ENCODE measurements at places on chromosomes 12 and 14.

- DNase-seq: no peak
Observed at GRCh38 chr12:26705851-26706250, 127.1 kb downstream of the ITPR2 start.

DNA sequence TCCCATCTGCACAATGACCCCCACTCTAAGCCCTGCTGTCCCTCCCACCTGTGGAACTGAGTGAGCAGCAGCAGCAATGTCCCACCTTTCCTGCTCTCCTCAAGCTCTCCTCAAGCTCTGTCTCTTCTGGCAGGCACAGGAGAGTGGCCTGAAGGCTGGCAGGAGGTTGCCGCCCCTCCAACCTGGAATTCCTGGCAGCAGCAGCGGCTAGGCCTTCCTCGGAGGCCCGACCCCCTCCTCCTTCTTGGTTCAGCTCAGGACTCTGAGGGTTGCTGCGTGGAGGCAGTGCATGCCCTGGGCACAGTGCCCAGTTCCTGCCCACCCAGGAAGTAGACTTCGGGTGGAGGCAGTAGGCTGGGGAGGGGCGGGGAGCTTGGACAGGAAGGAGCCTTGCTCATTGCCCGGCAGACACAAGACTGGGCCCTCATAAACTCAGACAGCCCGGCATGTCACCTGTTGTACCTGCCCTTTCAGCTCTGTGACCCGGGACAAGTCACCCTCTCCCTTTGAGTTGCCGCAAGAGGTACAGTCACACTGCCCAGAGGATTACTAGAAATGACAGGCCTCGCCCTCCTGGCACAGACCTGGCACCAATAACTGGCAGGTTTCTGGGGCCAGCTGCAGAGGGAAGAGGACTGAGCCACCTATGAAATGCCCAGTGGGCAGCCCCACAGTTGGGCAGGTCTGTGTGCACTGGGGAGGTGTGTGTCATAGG lies 2.1 kb upstream of the SERPINA1 start:
- DNase-seq: no peak

DNA sequence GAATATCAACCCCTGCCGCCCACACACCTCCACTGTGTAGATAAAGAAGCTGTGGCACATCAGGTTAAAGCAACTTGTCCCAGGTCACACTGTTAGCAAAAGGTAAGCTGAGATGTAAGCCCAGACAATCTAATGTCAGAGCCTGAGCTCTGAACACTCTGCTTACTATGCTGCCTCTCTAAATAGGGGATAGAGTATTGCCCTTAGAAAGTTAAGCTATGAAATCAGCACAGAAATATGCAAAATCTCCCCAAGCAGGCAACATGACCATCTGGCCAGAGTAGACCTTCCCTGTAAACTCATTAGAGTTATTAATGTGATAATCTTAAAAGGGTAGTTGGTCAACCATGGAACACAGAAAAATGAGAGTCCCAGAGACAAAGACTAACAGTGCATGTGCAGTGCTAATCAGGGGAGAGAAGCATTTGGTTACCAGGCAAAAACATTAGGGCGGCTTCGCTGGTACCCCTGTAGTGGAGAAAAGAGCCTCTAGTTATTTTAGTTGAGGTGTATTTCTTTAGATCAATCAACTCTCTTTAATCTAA lies 171.0 kb downstream of the BTG1 start:
- no peak for DNase-seq

DNA sequence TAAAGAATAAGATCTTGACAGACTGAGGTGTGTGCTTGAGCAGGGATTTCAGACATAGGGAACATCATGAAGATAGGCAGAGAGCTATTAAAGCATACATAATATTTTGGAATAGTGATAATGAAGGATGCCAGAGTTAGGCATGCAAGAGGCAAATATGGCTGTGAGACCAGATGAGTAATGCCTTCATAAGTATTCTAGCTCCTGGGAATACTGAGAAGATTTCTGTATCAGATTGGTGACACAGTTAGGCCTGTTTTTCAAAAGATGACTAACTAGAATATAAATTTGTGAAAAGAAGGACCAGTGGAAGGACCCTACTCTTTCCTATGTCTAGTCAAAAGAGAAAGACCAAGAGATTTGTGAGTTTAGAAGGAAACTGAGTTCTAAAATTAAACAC lies 108.8 kb downstream of the TXNDC16 start:
- DNase-seq: no peak

- no peak for DNase-seq
Observed at GRCh38 chr12:122117979-122118378, 39.4 kb downstream of the MLXIP start.

DNA sequence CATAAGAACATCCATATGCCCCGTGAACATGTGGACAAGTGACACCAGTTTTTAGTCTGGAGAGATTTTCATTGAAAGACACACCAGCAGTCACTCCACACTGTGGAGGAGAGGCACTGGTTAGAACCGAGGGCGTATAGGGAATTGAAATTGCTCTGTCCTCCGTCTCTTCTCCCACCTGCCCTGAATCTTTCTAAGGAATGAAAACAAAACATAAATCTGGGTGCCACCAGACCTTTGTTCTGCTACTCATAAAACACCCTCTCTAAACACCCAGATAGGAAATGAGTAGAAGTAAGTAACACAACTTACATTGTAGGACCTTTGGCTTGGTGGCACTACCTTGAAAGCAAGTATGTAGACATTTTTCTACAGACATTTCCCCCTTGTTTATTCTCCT lies 37.1 kb upstream of the STON2 start:
- no peak for DNase-seq

GRCh38 chr12:65840793-65841670 lies 16.7 kb downstream of the HMGA2 start:
- DNase-seq: no peak

DNA sequence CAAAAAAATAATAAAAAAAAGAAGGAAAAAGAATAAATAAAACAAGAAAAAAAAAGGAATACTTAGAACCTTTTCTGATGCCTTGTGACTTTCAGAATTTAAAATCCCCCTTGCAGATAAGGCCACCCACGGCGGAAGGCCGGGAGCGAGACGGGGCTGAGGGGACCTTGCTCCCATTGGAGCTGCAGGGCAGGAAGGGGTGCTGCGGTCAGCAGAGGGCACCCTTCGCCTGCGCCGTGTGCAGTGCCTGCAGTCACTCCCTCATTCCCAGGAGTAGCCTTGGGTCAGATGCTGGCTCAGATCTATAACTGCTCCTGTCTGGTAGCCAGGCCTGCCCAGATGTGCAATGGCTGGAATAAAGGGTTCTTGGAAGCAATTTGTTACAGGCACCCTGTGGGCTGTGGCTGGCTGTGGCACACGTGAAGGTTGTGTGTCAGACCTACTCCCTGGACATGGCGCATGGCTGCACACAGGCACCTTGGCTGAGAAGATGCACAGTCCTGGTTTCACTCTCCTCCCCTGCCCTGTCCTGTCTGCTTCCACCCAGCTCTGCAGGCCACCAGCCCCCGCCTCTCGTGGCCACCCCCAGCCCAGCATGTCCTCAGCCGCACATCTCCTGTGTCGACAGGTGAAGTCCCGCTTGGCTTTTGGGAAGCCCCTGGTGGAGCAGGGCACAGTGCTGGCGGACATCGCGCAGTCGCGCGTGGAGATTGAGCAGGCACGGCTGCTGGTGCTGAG lies 13.4 kb upstream of the ALDH2 start:
- no peak for DNase-seq

GRCh38 chr12:8956772-8957171 lies 7.3 kb upstream of the M6PR start:
- no peak for DNase-seq

GRCh38 chr12:102484428-102484958 lies 4.1 kb upstream of the IGF1 start:
- DNase-seq: no peak

- no peak for DNase-seq
Observed at GRCh38 chr14:94423453-94424056, 29.0 kb downstream of the SERPINA11 start.

DNA sequence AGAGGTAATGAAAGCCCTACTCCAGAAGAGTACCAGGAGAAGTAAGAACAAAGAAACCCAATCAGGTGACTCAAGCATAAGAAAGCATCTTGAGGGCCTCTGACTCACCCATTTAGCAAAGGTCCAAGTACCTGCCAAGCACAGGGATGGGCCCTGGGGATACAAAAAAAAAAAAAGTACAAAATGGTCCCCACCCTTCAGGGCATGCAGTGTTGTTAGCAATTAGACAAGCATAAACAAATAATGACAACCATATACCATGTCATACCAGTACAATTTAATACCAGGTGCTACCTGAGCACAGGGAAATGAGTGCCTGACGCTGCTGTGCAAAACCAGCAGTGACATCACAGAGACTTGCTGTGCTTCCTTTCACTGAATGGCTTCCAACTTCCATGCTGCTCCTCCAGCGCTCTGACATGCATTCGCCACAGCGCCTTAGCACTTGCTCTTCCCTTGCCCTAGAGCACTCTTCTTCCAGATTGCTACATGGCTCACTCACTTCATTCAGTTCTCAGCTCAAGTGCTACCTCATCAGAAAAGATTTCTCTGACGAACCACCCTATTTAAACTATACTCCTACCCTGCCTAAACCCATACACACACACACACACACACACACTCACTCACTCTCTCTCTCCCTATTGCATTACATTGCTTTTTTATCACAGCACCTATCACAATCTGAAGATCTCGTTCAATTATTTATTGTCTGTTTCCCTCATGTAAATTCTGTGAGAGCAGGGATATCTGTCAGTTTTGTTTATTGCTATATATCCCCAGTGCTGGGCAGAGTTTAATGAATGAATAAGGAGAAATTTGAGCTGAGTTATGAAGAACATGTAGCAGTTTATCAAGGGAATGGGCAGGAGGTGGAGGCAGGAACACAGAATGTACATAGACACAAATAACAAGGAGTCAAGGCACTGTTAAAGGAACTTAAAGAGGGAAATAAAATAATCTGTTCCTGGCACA lies 12.9 kb upstream of the EPS8 start:
- DNase-seq: no peak
